ENCODE measurements at places on chromosomes 3 and 15. TPM values are rescaled to one million over a fixed set of nuclear protein-coding genes. Genes with fewer than 3 reads are reported as not detected.

The ULK4 gene
- 118 TPM for total RNA-seq

The KIF15 gene
- 0.51 TPM for total RNA-seq

The SLC28A1 gene
- not detected for total RNA-seq

The BTLA gene
- total RNA-seq: not detected

The KPNA1 gene
- total RNA-seq: 50.9 TPM

The MEGF11 gene
- total RNA-seq: not detected

The ILDR1 gene
- not detected for total RNA-seq

The CCR4 gene
- total RNA-seq: not detected

DNA sequence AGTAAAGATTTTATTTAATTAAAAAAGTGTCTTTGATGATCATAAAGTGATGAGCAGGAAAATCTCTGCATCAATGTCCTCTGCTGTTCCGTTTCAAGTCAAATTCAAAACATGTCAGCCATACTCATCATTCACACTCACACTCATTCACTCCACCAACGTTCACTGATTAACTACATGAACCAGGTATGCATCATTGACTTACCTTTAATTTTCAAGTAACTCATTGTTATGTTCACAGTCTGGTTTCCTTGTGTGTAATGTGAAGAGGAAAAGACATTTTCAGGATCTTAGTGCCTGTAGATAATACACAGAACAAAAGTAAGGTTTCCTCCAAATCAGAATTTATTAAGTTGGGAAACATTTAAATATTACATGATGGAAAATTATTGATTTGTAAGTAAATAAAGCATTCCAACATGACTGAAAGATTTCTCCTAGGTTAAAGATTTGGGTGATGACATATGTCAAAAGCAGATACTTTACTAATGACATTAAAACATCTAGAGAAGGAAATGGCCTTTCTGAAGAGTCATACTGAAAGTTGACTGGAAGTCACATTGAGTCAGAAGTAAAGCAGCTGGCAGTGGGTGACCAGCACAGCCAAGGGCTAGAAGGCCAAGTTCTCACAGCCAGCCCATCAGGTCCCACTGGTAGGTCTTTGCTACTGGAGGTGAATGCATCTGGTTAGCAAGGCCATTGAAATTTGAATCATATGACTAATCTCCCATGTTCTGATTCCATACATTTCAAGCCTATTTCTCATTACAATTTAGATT is 251.9 kb downstream of the CDIN1 start:
- no peak for DNase-seq

- no peak for DNase-seq
Measured at GRCh38 chr3:102299125-102299877, 135.5 kb upstream of the ZPLD1 start.

DNA sequence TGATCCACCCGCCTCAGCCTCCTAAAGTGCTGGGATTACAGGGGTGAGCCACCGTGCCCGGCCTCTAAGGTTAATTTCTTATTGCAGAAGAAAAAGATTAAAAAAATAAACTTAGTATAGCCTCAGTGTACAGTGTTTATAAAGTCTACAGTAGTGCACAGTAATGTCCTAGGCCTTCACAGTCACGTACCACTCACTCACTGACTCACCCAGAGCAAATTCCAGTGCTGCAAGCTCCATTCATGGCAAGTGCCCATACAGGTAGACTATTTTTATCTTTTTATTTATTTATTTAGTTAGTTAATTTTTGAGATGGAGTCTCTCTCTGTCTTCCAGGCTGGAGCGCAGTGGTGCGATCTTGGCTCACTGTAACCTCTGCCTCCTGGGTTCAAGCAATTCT is 3.2 kb upstream of the FLNB start:
- no peak for DNase-seq

DNA sequence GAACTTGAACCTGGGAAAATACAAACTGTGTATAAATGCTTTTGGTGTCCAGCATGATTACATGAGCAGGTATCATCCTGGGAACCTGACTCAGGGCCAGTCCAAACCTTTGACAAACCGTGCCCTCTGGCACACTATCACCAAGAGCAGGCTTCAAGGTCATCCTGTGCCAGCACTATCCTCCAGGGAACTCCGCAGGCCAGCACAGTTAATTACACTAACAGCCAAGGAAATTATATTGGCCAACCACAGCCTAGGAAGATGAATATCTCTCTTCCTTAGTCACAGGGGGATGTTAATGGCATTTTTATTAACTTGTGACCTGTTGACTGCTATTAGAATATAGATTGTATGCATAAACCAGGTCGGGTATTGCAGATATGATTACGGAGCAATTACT is 262.0 kb downstream of the TUSC7 start:
- no peak for DNase-seq

DNA sequence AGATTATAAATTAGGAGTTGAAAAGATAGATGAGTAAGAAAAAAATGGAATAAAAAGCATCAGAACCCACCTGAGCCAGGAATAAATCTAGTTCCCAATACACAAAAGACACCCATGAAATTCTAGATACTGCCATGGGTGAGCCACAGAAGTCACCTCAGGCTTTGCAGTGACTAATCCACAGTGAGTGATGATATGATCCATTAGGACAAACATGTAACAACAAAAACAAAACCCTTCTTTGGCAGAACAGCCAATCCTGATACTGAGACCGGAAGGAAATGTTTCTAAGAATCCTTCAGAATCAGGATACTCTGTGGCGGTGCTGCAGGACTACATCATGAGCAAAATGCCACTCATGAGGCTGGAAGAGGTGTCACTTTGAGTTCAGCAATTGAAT is 15.0 kb upstream of the MINDY4B start:
- no peak for DNase-seq

- no peak for DNase-seq
Measured at GRCh38 chr15:78663703-78664102, 22.7 kb upstream of the CHRNB4 start.

- DNase-seq: no peak
Measured at GRCh38 chr15:67207555-67208207, 46.8 kb downstream of the AAGAB start.

- DNase-seq: no peak
Measured at GRCh38 chr3:99663977-99664376, 25.6 kb downstream of the COL8A1 start.

- DNase-seq: no peak
Measured at GRCh38 chr3:79246875-79247724, 520.7 kb downstream of the ROBO1 start.

GRCh38 chr3:53677413-53677812 is 168.8 kb downstream of the CHDH start:
- no peak for DNase-seq

GRCh38 chr3:98530676-98531075 is 1.1 kb upstream of the GPR15 start:
- no peak for DNase-seq

GRCh38 chr3:74546426-74546825 is 68.0 kb downstream of the CNTN3 start:
- DNase-seq: no peak

- DNase-seq: no peak
Measured at GRCh38 chr3:20576228-20576627, 390.2 kb upstream of the SGO1 start.

GRCh38 chr3:25854214-25854613 is 64.3 kb downstream of the OXSM start:
- no peak for DNase-seq

GRCh38 chr3:123050666-123051065 is 16.2 kb upstream of the PDIA5 start:
- DNase-seq: no peak

DNA sequence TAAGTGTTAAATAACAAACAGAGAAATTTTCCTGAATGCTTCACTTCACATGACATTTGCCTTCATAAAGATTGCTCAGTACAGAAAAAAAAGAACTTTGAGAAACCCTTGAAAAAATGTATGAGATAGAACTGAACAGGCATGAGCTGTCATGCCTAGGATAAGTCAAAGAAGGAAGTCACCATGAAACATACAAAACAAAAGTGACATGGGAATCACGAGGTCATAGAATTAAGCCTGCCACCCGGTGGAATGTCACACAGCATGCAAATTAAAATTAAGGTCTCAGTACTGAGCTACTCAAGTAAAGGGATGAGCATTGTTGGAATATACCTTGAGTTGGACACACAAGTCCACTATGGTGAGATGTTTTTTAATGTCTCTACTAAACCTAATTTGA is 652.5 kb upstream of the NECTIN3 start:
- DNase-seq: no peak

DNA sequence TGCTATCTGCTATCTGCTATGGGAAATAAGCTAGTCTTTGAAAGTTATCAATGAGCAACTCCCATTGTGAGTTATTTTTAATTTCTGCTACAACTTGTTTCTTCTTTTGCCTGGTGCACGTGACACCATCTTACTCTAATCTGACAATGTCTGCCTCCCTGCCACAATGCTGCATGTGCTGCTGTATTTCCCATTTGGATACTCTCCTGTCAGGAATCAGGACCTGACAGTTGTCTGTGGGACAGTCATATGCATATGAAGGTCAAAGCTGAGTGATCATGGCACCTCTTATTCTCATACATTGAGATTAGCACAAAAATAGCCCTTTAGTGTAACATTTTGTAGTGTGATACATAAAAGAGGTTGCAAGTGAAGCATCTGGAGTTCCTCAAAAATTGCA is 45.8 kb downstream of the HMG20A start:
- no peak for DNase-seq

DNA sequence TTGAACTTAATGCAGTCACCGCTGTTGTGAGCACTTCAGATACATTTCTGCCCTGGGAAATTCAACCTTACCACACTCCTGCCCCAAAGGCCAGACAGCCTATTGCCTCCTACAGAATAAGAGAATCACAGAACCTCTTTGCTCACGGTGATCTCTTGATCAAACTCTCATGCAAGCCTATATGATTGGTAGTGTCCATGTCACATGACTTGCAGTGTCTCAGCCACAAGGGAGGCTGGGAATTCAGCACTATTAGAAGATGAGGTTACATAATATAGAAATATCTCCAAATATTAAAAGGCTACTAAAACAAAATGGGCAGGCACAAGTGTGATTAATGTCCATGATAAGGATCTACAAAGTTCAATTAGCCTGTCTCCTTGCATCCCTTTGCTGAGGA is 3.8 kb upstream of the PCOLCE2 start:
- no peak for DNase-seq

GRCh38 chr3:9732740-9733115 is 1.2 kb downstream of the BRPF1 start:
- no peak for DNase-seq

DNA sequence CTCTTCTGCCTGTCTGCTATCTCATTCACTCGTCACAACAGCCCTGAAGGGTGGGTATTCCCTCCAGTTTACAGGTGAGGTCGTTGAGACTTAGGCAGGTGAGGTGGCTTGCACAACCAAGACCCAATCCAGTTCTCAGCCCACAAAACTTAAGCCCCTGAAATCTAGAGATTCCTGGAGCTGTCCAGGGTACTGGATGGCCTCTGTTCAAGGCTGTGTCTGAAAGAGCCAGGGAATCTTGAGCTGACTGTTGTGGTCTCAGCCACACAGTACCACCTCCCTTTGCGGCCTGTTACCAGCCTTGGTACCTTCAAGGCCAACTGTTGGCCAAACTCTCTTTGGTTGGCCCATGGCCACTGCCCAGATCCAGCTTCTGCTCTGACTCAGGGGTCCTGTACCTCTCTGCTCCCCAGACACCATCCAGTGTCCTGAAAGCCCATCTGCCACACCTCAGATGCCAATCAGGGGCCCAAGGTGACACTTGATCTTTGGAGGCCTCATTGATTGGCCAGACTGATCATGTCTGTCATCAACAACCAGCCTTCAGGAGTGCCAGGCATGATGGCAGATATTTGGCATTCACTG is 10.9 kb upstream of the FAM107A start:
- DNase-seq: no peak

DNA sequence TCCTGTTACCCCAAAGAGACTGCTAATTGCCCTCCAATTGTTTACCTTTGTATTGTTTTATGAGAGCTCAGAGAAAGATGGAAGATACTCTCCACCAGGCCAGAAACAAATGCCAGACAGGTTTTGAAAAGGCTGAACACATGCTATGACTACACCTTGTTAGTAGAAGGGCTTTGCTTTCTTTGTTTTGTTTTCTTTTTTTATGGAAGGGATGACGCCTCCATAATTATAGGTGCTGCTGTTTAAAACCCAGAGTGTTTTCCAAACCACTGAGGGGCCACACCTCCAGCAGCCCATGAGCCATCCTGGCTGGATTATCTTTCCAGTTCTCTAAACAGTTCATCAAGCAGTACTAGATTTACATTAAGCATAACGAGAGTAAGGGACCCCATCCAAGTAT is 5.6 kb upstream of the FOXP1 start:
- no peak for DNase-seq

DNA sequence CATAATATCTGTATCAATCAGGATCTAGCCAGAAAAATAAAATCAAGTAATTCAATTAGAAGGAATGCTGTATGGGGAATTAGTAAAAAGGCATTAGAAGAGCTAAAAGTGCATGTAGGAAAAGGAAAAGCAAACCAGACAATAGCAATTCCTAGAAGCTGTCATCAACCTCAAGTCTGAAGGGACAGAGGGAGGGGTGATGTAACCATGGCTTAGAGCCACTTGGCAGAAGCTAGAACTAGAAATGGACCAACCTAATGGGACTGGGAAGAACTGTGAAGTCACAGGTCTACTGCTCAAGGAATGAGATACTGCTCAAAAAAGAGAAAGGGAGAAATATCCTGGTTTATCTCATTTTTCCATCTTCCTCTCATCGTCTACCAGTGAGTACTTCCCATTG is 590.7 kb upstream of the SGO1 start:
- no peak for DNase-seq

GRCh38 chr3:100708644-100708988 is 678 bp upstream of the TFG start:
- DNase-seq: no peak

DNA sequence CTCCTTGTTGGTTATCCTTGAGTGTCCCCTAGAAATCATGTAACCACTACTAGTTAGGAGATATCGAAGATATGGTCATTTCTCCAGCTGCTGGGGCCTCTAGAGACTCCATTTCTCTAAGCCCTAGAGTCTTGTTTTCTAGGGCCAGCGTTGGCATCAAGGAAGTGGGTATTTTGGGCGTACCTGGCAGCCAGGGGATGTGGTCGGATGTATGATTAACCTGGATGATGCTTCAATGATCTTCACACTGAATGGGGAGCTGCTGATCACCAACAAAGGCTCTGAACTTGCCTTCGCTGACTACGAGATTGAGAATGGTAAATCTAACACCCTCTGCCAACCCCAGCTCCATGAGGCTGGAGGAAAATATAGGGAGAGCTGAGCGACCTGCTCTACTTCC is 325.5 kb downstream of the RYR3 start:
- DNase-seq: no peak

GRCh38 chr3:14177580-14178246 is 688 bp downstream of the XPC start:
- no peak for DNase-seq

- no peak for DNase-seq
Measured at GRCh38 chr3:5198986-5199731, 11.7 kb downstream of the EDEM1 start.

DNA sequence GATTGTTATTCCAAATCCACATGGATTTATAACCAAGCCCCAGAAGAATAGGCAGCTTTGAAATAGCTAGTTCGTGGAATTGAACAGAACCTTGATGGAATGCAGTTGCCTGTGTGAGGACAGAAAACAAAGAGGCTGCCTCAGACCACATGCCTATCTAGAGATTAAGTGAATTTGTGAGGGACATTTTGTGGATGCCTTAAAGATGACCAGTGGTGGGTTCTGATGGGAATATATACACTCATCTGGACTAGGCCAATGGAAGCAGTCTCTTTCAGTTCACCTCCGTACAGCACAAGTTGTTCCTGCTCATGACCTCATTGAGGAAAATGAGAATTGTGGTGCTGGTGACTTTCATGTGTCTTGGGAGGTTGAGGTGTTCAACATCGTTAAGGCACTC is 63.2 kb upstream of the PYDC2 start:
- DNase-seq: no peak

- DNase-seq: no peak
Measured at GRCh38 chr15:67838789-67839332, 984 bp downstream of the RNU6-1 start.
